Liver (tissue), 10 donors: ENCODE measurements at places on chromosomes 16 and 17.

GRCh38 chr17:2792366-2793169, 3.7 kb upstream of the RAP1GAP2 start:
- no peak for DNase-seq

DNA sequence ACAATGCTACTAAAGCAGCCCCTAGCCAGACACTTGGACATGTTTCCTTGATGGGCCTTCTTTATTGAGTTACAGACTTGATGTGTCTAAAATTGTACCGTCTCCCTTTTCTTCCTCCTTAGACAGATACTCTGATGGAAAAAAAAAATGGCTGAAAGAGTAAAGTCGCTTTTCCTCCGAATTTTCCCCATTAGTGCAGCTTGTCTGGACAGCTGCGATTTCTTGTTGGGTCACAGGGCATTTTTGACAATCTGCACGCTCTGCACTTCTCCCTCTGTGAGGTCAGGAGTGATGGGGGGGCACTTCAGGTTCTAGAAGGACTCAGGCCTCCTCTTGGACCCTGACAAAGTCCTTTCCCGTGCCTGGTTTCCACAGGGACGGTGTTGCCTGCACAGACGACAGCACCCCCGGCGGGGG, 968 bp upstream of the PRKAR1A start:
- no peak for DNase-seq

GRCh38 chr16:84600343-84601229, 17.3 kb downstream of the COTL1 start:
- DNase-seq, result no peak

DNA sequence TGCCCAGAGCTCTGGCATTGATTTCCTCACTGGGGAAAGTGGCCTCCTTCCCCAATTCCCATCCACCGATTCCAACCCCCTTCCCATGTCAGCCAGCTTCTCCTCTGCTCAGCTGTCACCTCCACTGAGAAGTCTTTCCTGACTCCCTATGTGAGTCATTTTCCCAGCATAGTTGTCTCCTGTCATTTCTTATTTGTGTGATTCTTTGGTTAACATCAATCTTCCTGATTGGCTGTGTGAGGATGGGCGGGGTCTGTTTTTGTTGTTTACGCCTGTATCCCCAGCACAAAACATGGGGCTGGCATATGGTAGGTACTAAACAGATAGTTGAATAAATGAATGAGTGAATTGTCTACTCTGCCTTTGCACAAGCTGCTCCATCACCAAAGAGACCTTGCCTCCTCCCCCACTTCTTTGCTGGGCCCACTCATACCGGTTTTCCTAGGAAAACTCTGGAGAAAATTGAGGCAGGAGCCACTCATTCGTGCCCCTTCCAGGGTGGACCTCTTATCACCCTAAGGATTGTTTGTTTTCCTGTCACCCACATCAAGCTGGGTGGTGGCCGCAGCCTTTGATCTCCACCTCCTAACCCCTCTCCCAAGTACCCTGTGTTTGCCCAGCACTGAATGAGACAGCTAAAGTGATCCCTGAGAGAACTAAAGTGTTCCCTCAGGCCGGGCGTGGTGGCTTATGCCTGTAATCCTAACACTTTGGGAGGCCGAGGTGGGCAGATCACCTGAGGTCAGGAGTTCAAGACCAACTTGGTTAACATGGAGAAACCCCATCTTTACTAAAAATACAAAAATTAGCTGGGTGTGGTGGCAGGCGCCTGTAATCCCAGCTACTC, 1.2 kb upstream of the GRB7 start:
- no peak for DNase-seq

GRCh38 chr17:34581446-34582184, 2.2 kb downstream of the TMEM132E start:
- no peak for DNase-seq

GRCh38 chr17:17264430-17264829, 16.6 kb downstream of the COPS3 start:
- DNase-seq, result no peak

GRCh38 chr17:67514998-67515397, 137.9 kb downstream of the PITPNC1 start:
- DNase-seq, result no peak

DNA sequence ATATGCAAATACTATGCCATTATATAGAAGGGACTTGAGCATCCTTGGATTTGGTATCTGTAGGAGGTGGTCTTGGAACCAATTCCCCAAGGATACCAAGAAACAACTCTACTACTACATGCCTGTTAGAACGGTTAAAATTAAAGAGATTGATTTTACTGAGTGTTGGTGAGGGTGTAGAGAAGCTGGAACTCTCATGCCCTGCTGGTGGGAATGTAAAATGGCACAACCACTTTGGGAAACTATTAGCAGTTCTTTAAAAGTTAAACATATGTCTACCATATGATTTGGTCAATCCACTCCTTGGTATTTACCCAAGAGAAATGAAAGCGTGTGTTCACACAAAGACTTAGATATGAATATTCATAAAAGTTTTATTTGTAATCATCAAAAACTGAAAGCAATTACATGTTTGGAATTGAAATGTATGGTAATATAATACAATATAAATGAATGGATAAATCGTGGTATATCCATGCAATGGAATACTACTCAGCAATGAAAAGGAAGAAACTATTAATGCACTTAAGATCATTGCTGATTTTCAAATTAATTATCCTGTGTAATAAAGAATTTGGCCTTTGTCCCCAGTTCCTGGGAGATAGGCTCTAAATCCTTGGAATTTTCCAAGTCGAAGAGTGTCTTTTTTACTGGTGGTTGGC, 7.8 kb downstream of the MFSD6L start:
- DNase-seq, result no peak

DNA sequence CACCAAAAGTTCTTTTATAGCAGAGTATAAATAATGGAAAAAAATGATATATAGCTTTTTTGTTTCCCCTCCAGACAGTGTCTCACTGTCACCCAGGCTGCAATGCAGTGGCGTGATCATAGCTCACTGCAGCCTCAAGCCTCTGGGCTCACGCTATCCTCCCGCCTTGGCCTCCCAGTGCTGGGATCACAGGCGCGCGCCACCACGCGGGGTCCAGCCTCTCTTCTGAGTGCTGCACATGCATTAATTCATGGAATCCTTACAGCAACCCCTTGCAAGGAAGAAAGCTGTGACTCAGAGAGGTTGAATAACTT, 18.0 kb upstream of the ZNF629 start:
- no peak for DNase-seq

GRCh38 chr17:80618304-80618703, 73.7 kb downstream of the RPTOR start:
- no peak for DNase-seq

GRCh38 chr17:49613182-49613800, 37.6 kb downstream of the NXPH3 start:
- DNase-seq, result no peak

GRCh38 chr17:81387100-81388090, 7.9 kb upstream of the BAHCC1 start:
- DNase-seq, result no peak

GRCh38 chr16:16923479-16923878, 544.5 kb downstream of the NPIPA7 start:
- no peak for DNase-seq

DNA sequence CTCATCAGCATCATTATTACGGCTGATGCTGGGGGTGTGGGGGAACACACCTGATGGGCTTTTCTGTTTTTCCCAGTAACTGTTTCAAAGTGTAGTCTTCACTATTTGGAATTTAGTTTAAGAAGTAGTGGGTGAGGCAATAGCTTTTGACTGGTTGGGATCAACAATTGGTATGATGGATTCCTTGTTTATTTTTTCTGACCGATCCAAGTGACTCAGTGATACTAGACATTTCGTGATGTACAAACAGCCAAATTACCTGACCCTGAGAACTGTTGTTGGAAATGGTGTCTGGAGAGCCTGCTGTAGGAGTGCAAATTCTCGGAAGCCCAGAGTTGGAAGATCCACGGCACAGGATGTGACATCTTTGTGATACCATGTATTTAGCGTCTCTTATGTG, 204.2 kb downstream of the PRKCA start:
- no peak for DNase-seq

- DNase-seq, result peak; percentile 53
Observed at GRCh38 chr17:80082403-80083135, 18.8 kb upstream of the GAA start.

GRCh38 chr16:25966172-25967097, 274.7 kb downstream of the HS3ST4 start:
- no peak for DNase-seq

DNA sequence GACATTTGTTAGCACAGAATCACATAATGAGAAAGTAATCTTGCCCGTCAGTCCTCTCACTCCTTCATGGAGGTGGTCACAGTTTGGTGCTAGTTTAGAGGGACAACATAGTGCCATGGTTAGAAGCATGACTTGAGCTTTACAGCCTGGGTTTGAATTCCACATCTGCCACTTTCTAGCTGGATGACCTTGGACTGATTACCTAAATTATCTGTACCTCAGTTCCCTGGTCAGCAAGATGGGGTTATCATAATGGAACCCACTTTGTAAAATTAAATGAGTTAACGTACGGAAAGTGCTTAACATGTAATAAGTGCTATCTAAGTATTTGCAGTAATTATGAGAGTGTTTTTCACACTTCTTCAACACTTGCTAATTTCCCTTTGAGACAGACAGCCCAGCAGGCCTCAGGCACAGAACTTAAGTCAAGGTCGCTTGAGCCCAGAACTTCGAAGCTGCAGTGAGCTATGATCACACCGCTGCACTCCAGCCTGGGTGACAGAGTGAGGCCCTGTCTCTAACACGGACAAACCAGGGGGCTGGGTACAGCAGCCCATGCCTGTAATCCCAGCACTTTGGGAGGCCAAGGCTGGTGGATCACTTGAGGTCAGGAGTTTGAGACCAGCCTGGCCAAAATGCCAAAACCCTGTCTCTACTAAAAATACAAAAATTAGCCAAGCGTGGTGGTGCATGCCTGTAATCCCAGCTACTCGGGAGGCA, 7.1 kb downstream of the VWA3A start:
- no peak for DNase-seq

DNA sequence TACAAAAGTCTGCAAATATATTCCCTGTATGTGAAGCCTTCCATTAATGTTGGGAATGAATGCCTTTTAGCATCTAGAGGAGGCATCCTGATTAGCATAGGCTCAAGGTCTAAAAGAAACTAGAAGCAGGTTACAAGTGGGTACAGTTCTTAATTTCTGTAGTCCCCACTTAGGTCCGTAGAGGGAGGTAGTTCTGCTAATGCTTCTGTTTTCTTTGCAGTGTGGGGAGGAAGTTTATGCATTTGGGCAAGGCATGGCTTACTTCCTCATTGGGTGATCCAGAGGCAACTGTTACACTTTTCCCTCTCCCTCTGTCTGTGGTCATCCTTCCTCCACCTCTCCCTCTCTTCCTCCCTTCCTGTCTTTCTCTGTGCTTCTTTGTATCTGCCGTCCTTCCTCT, 108.4 kb upstream of the ZKSCAN2 start:
- no peak for DNase-seq

DNA sequence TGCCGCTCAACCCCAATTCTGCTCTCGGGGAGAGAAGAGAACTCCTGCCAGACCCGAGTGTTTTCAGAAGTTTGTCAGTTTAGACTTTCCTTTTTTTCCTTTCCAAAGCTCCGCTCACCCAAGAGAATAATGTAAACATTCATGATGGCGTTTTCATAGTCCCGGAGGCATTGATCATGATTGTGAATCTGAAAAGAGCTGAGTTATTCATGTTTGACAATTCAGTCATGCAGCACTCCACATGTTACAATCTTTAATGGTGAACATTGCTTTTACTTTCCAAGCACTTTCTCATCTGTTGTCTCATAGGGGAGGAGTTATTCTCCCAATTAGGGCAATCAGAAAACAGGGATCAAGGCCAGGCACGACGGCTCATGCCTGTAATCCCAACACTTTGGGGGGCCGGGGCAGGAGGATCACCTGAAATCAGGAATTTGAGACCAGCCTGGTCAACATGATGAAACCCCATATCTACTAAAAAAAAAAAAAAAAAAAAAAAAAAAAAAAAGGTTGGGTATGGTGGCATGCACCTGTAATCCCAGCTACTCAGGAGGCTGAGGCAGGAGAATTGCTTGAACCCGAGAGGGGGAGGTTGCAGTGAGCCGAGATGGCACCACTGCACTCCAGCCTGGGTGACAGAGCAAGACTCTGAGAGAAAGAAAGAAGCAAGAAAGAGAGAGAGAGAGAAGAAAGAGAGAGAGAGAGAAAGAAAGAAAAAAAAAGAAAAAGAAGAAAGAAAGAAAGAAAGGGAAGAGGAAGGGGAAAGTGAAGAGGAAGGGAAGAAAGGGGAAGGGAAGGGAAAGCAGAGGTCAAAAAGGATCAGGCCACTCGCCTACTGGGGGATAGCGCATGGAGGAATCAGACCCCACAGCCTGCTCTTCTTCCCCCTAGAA, 70.0 kb upstream of the TNRC6C start:
- no peak for DNase-seq

- peak; percentile 51 for DNase-seq
Observed at GRCh38 chr17:48374650-48375230, 55.3 kb downstream of the SKAP1 start.
